ENCODE measurements at places on chromosomes 3 and 15.

GRCh38 chr3:96994988-96995387, 180.6 kb downstream of the EPHA6 start:
- no peak for DNase-seq

DNA sequence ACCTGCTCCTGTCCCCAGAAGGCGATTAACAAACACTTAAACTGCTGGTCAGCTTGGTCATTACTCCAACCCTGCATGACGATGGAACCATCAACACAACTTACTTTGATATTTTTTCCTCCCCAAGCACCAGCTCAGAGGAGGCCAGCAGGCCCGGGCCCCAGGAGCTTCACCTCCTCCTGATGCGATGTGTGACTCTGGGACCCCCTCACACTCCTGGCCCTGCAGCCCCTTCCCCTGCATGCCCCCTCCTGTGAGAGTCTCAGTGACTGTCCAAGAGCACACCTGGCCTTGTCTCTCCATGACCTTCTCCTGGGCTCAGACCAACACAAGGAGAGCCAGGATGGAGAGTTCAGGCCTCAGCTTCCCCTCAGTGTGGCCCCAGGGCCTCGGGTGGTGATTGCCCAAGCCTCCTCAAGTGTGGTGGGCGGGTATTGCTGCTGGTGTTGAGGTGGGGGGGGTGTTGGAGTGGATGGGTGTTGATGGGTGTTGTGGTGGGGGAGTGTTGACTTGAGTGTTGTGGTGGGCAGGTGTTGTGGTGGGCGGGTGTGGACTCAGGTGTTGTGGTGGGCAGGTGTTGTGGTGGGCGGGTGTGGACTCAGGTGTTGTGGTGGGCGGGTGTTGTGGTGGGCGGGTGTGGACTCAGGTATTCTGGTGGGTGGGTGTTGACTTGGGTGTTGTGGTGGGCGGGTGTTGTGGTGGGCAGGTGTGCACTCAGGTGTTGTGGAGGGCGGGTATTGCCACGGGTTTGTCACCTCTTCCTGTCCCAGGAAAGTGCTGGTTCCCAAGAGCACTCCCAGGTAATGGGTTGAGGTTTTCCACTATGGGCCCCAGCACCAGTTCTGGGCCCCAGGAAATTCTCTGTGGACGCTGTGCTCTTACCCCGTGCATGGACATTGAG, 68.1 kb downstream of the TFRC start:
- no peak for DNase-seq

- DNase-seq: no peak
Observed at GRCh38 chr3:6825524-6825923, 35.4 kb upstream of the GRM7 start.

GRCh38 chr3:94616833-94617232, 554.0 kb downstream of the NSUN3 start:
- no peak for DNase-seq

GRCh38 chr3:182682263-182683241, 110.8 kb upstream of the ATP11B start:
- DNase-seq: peak; percentile 19

GRCh38 chr15:41169781-41170180, 53.7 kb upstream of the INO80 start:
- DNase-seq: no peak

DNA sequence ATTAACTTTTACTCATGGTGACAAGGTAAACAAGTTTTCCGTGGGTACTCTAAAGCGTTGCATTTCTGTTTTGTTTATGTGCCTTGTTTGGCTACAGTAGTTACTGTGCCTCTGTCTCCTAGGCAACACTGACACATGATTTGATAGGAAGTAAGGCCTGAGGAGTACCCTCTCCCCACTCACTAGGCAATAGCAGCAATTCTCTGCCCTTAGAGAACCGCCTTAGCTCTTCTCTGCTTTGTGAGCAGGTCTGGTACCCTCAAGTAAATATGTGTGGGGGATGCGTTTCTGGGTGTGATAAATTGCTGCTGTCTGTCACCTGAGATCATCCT, at the start of gene IL5RA:
Gene IL5RA, minus strand, starts transcription at position 76 of the 332 bp plus-strand sequence. CDS start 5,390 bp downstream, outside the sequence.
- DNase-seq: peak; percentile 21

GRCh38 chr15:40266828-40267304, 16.0 kb downstream of the ANKRD63 start:
- DNase-seq: no peak

- no peak for DNase-seq
Observed at GRCh38 chr3:123724306-123724705, 139.5 kb upstream of the HACD2 start.
